Hematopoietic multipotent progenitor cell treated with erythropoietin and hydrocortisone succinate and interleukin-3 and kit ligand, for 8 days (in vitro differentiated cells): ENCODE measurements at places on chromosomes 4 and X.

GRCh38 chr4:140027101-140027500, 126.9 kb downstream of the MAML3 start:
- DNase-seq = no peak

GRCh38 chrX:150118476-150118875, 180.2 kb upstream of the EOLA2 start:
- DNase-seq = no peak

- no peak for DNase-seq
Observed at GRCh38 chrX:82677286-82677685, 830.8 kb upstream of the POU3F4 start.

DNA sequence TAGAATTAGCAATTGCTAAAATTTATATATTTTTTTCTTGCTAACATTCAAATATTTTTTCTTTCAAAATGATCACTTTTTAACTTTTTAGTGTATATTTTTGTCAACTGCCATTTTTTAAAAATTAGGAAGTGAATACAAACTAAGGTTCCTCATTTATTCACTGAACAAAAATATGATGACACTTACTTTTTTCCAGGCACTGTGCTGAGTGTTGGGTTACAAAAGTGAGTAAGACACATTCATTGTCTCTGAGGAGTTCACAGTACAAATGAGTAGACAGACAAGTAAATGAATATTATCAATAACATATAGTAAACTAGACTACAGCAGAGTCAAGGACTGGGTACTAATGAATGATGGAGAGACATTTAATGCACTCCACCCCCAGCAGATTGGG, 543.5 kb downstream of the PDHA2 start:
- DNase-seq = no peak
